ENCODE measurements at places on chromosomes 12 and 14.

GRCh38 chr12:131592972-131593371, 117.9 kb upstream of the SFSWAP start:
- no peak for DNase-seq

DNA sequence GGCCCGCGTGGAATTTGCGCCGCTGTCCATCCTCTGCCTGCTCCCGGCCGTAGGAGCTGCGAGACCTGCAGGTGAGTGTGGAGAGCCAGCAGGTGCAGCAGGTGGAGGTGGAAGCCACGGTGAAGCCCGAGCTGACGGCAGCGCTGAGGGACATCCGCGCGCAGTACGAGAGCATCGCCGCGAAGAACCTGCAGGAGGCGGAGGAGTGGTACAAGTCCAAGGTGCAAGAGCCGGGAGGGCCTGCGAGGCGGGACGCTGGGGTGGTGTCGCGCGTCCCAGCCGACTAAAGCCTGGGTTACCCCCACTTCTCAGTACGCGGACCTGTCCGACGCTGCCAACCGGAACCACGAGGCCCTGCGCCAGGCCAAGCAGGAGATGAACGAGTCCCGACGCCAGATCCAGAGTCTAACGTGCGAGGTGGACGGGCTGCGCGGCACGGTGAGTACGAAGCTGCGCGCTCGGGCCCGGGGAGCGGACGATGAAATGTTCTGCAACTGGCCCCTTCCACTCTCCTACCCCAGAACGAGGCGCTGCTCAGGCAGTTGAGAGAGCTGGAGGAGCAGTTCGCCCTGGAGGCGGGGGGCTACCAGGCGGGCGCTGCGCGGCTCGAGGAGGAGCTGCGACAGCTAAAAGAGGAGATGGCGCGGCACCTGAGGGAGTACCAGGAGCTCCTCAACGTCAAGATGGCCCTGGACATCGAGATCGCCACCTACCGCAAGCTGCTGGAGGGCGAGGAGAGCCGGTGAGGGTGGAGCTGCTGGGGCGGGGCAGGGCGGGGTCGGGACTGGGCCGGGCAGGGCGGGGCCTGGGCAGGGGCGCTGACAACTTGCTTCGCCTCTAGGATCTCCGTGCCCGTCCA, 2.1 kb downstream of the PRPH start:
- DNase-seq, result peak; percentile 56

GRCh38 chr12:106227641-106228319, 20.0 kb downstream of the CKAP4 start:
- DNase-seq, result no peak

GRCh38 chr14:35134329-35135123, 12.2 kb downstream of the PRORP start:
- DNase-seq, result no peak

All from nephron progenitor cell (in vitro differentiated cells).